ENCODE measurements at places on chromosomes 1 and 21.

GRCh38 chr1:210448297-210448892 lies 119.7 kb downstream of the HHAT start:
- no peak for DNase-seq

- DNase-seq = no peak
Observed at GRCh38 chr1:10508511-10508951, 33.8 kb downstream of the PEX14 start.

GRCh38 chr1:2132222-2133038 lies 62.1 kb downstream of the FAAP20 start:
- DNase-seq = no peak

GRCh38 chr1:164635803-164636731 lies 77.1 kb downstream of the PBX1 start:
- no peak for DNase-seq

GRCh38 chr1:206790502-206791250 lies 18.4 kb upstream of the IL10 start:
- no peak for DNase-seq

DNA sequence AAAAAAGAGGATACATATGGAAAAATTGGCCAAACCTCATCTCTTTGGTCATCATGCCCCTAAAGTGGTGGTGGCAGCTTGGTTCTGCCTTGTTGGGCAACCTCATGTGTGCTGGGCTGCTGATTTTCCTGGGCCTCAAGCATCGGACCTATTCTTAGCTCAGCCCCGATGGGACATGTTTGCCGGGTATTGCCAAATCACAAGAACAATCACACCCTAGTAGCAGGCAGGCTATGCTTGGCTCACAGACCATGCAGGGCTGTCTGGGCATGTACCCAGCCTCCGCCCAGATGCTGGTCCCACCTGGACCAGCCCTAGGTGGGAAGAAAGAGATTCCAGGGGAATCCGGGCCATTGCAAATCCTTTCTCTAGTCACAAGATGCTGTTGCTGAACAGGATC lies 189.4 kb upstream of the FGGY start:
- DNase-seq = no peak

DNA sequence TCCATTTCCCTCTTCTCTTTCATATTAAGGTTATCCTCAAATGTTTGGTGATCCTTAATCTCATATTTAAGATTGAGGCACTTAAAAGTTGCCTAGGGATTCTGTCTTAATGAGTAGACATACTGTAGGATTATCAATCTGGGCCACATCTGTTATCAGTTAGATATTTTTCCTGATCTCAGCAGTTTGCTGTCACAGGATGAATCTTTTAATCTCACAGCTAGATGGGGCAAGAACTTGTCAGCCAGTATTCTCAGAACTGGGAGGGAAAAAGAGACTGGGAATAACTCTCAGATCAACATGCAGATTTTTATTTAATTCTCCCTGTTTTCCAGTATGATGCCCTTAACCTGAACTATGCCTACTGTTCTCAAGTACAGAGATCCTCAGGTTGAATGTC lies 14.0 kb downstream of the ZNF644 start:
- no peak for DNase-seq

All from activated T-cell treated with anti-CD3 and anti-CD28 coated beads for 48 hours (primary cell).